ENCODE measurements at places on chromosomes 1 and 21. TPM values are rescaled to one million over a fixed set of nuclear protein-coding genes. Genes with fewer than 3 reads are reported as not detected.

GRCh38 chr1:55244476-55245099 is 29.4 kb upstream of the USP24 start:
- H3K27ac ChIP-seq, result no peak overlapping the region
- DNase-seq, result no peak
- no peaks in the 10 kb centered on the region for H3K4me1 ChIP-seq

- H3K4me1 ChIP-seq, result no peaks in the 10 kb centered on the region
- H3K36me3 ChIP-seq, result no peaks in the 10 kb centered on the region
- DNase-seq, result no peak
Observed at GRCh38 chr1:232471250-232471649, 158.7 kb downstream of the SIPA1L2 start.

DNA sequence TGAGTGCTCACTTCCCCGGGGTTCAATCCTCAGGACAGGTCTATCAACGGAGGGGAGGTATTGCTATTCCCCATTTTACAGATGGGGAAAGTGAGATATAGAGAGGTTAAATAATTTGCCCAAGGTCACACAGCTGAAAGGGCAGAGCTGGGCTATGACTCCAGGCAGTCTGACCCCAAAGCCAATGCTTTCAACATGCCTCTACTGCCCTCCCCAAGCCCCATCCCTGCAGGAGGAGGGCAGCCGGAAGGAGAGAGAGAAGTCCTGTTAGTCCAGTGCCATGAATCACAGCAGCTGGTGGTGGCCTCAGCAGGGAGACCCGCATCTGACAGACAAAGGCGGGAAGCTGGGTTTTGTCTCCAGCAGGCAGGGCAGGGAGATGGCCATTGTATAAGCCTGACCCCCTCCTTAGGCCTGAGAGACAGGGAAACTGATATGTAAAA is 20.0 kb upstream of the CLIC4 start:
- no peak for DNase-seq
- H3K4me3 ChIP-seq, result no peak overlapping the region
- no peak overlapping the region for H3K27ac ChIP-seq
- no peaks in the 10 kb centered on the region for H3K36me3 ChIP-seq

The CYYR1 gene
- polyA plus RNA-seq, result not detected

The GPR25 gene
- polyA plus RNA-seq, result 19.1 TPM

Measured in CD4-positive, CD25-positive, alpha-beta regulatory T cell (primary cell).